ENCODE measurements at places on chromosomes 6 and 20. TPM values are rescaled to one million over a fixed set of nuclear protein-coding genes. Genes with fewer than 3 reads are reported as not detected.

Gene DUSP15
- 3.7 TPM for total RNA-seq

Gene NFATC2
- total RNA-seq = 4.9 TPM

Gene LINC00237
- total RNA-seq = not detected

Gene FBXO9
- total RNA-seq = 44.5 TPM

Gene ZC2HC1B
- total RNA-seq = not detected

GRCh38 chr6:16683641-16684194 lies 77.5 kb downstream of the ATXN1 start:
- DNase-seq = no peak

DNA sequence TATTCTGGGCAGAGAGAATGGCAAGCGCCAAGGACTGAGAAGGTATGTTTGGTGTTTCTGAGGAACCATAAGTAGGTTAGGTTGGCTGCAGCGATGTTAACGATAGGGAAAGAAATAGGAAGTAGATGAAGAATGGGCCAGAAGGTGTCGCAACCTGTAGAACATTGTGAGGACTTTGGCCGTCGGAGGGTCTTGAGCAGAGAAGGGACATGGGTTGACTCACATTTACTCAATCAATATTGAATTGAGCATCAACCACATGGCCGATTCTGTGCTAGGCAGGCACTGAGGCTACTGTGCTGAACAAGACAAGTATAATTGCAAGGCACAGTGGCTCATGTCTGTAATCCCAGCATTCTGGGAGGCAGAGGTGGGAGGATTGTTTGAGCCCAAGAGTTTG lies 26.8 kb upstream of the RPN2 start:
- DNase-seq = no peak

- no peak for DNase-seq
Measured at GRCh38 chr6:14476793-14477531, 359.4 kb downstream of the CD83 start.

GRCh38 chr6:87669051-87669450 lies 33.0 kb downstream of the AKIRIN2 start:
- no peak for DNase-seq

DNA sequence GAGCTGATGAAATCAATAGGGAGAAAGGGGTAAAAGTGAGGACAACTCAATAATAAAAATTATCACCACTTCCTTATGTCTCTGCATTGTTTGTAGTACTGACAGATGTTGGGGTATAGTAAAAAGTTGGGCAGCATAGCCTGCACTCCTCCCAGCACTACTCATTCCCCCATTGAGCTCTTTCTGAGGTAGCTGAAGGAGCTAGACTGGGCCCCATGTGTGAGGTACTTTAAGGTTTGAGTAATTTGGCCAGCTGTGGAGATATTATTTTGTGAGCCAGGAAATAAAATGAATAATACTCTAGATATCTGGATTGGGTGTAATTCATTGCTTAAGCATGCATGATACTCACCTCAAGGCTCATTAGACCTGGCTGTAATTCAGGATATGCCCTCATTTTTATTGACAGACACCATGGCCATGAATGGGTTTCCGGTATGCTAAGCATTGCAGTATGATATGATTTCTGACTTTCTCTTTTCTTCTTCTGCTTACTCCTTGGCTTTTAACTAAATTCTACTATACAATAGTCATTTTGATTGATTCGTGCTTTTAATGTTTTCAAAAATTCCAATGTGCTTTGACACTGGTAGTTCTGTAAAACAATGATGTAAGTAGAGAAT lies 283.9 kb upstream of the RIMS1 start:
- DNase-seq = no peak

GRCh38 chr6:148835920-148836441 lies 89.2 kb downstream of the UST start:
- no peak for DNase-seq

- DNase-seq = no peak
Measured at GRCh38 chr20:33803921-33804337, 7.2 kb upstream of the CHMP4B start.

DNA sequence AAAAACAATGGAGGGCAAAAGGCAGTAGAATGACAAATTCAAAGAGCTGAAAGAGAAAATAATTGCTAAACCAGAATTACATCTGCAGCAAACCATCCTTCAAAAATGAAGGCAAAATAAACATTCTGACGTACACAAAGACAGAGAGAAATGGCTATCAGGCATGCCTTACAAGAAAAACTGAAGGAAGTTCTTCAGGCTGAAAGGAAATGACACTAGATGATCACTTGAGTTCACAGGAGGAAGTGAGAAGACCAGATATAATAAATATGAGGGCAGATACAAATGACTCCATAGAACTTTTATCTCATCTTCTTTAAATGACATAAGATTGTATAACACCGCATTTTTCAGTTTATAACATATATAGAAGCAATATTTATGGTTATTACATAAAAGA lies 30.0 kb downstream of the DZANK1 start:
- DNase-seq = no peak

GRCh38 chr6:148431413-148431812 lies 88.8 kb downstream of the SASH1 start:
- no peak for DNase-seq

DNA sequence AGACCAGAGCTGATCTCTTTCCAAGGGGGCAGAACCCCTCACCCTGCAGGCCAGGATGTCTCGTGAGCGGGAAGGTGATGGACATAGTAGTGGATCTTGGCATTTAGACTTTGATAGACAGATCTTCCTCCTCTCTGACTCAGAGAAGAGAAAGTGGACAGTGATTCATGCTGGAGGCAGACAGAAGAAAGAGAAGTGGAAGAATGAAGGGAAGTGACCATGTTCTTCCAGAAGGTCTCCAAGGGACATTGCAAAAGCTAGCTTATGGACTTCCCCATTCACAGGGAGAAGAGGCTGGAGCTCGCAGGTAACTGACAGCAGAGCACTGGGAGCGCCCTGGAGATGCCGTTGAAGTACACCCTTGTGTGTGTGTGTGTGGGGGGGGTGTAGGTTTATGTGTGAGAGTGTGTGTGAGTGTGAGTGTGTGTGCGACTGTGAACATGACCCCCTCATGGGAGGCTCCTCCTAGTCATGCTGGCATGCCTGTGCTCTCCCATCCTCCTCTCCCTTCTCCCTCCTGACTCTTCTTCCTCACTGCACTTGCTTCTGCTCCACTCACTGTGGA lies 8.0 kb upstream of the RAET1L start:
- no peak for DNase-seq

GRCh38 chr6:169977434-169978265 lies 226.2 kb downstream of the ERMARD start:
- DNase-seq = no peak

GRCh38 chr6:137777687-137778075 lies 89.4 kb upstream of the TNFAIP3 start:
- DNase-seq = no peak

DNA sequence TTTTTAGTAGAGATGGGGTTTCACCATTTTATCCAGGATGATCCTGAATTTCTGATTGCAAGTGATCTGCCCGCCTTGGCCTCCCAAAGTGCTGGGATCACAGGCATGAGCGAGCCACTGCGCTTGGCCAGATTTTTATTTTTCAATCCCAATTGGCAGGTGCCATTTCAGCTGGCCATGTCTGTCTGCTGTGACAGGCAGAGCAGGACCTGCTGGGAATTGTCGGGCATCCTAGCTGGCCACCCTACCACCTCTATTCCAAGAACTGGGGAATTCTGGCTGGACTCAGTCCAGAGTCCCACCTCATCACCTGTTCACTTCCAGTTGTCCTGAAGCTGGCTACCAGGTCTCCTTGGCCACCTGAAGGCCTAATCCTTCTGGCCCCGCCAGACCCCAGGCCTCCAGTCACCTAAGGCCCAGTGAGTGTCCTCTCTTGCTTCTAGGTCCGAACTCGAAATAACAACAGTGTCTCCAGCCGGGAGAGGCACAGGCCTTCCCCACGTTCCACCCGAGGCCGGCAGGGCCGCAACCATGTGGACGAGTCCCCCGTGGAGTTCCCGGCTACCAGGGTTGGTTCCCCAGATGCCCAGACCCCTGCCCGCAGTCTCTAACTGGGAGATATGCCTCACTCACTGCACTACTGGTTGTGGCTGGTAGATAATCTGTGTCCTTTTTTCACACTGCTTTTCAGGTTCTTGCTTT lies 24.0 kb downstream of the DNMT3B start:
- DNase-seq = no peak

DNA sequence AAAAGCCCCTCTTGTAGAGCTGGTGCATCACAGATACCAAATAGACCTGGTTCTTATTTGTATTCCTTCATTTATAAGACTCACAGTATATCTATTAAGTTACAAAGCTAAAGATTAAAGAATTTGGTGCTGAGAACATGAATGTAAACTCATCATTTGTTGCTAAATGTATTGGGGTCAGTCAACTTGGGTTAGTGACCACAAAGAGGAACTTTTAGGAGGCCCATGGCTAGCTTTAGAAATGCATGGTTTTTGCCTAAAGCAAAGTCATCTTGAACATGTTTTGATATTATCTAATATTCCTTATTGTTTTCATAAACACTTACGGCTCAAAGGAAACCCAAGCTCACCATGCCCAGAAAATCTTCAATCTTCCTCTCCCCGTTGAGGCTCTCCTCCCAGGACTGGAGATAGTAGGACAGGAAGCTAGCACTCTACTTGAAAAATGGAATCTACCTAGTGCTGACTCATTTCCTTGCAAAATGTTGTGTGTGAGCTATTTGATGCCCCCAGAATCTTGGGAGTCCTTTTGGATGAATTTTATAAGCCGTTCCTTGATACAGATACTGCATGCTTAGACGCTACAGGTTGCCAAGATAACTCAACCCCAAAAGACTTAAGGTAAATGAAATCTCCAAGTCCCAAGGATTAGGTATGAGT lies 121.4 kb downstream of the BMP2 start:
- DNase-seq = no peak

- no peak for DNase-seq
Measured at GRCh38 chr6:18214003-18214402, 50.3 kb downstream of the DEK start.
